DMS153 (cell line): ENCODE measurements at places on chromosomes 2 and 18.
A peak's percentile ranks its signal among the peaks of the same experiment; 100 is the strongest.

DNA sequence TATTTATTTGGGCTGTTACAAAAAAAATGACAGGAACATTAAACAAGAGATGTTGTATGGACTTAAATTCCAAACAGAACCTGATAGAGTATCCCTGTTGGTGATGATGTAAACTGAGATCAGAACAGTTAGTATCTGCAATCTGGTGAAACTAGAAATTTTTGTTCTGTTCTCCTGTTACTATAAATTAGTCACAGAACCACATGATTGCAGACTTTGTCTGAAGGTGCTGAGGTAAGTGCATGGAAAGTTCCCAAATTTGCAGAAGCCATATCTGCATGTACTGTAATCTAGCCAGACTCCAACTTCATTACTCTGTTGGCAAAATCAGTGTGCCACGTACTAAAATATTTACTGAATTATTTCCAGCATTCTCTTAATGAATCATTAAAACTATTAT lies 516.3 kb upstream of the FSIP2 start:
- no peak for DNase-seq

DNA sequence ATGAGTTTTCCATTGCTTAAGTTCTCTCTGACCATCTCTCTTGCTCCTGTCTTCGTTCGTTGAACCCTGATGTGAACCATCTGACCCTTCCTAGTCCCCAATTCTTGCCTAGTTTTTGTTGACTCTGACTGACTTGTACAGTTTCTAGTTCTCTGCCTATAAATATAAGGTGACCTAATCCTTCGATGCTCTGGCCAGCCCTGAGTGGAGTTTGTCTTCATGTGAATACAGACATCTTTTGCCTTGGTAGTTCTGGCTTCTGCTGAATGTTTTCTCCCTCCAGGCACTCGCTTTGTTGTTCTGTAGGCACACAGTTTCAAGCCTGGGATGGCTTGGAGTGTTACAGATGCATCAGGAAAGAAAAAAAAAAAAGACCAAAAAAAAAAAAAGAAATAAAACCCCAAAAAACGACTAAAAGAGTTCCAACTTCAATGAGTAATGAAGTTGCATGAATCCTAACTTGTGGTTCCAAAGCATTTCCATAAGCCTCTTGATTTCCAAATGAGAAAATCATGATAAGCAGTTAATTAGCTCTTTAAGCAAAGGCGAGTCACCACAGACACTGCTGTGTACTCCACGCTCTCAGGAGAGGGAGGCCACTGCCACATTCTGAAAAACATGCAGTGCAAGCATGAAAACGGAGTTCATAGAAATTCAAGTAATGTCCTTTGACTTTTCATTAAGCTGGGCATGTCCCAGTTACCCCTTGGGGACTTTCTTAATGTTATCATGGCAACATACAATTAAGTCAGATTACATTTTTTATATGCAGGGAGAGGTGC lies 165.2 kb downstream of the TDRD15 start:
- DNase-seq = no peak

DNA sequence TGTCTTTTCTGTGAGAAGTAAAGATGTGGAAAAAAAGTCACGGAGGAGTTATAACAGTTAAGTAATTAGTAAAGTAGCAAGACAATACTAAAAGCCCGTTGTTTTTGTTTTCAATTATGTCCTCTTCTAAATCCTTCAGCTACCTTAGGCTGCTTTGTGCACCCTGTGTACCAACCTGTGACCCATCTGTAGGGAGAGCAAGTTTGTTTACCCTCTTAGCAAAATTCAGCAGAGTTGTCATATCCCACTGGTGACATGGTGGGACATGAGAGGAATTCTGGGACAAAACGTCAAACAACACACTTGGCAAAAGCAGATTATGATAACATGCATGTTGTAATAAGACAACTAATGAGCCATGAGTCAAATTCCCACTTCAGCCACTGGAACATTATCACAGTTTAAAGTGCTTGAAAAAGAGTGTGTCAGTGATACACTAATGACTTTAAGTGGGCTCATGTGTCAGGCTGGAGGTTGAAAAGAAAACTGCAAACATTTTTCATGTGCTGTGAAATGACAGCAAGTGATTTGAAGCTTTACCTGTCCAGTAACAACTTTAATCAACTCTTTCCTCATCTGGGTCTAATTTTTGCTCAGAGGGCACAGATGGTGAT lies 392.8 kb upstream of the ACVR2A start:
- no peak for DNase-seq

DNA sequence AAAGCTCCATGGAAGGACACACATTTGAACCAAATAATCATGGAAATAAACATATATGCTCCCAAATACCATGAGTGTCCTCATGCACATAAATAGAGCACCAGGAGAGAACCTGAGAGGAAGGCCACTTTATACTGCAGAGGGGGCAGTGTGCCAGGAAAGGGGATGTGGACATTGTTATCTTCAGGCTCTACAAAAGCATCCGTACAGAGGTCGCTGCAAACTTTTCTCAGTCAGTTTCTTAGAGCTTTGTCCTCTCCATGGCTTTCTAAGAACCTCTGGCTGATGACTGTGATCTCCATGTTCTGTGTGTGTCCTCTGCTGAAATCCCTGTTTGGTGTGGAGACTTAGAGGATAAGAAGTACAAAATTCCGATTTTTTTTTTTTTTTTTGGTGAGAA lies 515.7 kb downstream of the CNTNAP5 start:
- DNase-seq = no peak

- no peak for DNase-seq
Observed at GRCh38 chr2:168633895-168634294, 168.5 kb upstream of the NOSTRIN start.

- no peak for DNase-seq
Observed at GRCh38 chr18:23735021-23735464, 45.8 kb downstream of the LAMA3 start.

DNA sequence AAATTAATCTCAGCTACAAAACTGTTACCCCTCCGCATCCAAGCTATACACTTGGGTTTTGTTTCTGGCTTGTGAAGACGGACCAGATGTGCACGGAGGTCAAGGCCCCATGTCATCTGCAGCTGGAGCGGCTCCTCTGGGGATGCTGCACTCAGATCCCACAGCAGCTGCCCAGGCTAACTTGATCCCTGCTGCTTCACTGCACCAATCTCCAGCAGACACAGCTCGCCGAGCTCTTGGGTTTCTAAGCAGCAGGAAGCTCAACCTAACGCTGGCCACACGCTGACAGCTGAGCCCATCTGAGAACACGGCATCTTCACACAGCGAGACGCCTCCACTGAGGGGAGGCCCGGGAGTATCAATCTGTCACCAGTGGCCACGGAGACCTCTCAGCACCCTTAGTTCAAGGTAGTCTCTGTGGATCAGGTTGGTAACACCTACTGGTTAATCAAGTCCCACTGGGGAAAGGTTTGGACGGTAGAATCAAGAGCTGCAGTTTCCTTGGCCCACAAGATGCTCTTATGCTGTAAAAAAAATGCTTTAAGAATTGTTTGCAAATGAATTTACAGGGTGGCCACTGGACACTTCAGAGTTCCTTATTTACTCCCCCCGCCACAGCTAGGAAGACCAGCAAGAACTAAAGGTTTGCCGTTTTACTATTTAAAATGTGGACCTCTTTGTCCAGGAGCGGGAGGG lies 67.5 kb downstream of the EMILIN2 start:
- no peak for DNase-seq

DNA sequence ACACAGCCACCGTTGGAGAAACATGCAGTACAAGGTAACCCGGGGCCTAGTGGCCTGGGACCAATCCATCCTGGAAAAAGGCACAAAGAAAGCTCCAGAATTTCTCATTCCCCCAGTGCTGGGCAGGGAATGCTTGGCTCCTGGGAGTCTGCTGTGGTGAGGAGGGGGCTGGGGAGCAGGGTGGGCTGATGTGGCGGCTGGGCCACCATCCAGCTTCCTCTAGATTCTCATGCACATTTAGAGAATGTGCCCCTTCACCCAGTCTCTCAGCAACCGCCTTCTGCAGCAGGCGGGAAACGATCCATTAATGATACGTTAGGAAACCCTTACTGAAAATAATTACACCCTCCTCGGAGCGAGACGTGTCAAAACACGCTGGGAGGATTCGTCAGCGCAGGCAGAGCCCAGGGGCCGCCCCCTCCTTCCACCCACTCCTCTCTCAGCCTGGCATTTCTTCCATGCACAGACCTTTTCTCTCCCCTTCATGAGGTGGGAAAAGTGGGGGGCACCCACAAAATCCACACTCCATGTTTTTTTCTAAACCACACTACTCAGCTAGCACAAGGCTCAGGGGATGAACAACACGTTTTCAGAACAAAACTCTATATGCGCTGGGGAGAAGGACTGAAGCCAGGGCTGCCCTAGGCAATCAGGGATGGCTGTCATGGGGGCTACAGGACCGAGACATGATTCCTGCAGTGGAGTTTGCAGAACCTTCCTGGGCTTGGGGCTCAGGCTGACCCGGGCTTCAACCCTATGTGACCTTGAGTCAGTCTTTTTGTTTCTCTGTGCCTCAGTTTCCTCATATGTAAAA lies 56.1 kb upstream of the SMAD7 start:
- peak; percentile 34 for DNase-seq

DNA sequence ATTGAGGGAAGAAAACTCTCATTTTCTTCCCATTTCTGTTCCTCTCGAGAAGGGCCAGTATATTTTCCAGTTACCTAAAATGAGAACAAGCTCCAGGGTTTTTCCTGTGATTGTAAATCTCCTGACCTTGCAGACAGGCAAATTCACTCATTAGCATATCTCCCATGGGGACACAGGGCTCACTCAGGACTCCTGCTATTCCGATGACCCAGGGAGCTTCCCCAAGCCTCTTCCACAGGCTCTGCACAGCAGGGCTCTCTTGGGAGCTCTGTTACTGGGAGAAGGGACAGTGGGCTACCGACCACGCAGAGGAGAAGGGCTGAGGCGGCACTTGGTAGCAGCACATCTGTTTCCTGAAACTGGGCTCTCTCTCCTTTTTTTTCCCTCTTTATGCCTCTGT lies 135.2 kb upstream of the CAPN13 start:
- no peak for DNase-seq

DNA sequence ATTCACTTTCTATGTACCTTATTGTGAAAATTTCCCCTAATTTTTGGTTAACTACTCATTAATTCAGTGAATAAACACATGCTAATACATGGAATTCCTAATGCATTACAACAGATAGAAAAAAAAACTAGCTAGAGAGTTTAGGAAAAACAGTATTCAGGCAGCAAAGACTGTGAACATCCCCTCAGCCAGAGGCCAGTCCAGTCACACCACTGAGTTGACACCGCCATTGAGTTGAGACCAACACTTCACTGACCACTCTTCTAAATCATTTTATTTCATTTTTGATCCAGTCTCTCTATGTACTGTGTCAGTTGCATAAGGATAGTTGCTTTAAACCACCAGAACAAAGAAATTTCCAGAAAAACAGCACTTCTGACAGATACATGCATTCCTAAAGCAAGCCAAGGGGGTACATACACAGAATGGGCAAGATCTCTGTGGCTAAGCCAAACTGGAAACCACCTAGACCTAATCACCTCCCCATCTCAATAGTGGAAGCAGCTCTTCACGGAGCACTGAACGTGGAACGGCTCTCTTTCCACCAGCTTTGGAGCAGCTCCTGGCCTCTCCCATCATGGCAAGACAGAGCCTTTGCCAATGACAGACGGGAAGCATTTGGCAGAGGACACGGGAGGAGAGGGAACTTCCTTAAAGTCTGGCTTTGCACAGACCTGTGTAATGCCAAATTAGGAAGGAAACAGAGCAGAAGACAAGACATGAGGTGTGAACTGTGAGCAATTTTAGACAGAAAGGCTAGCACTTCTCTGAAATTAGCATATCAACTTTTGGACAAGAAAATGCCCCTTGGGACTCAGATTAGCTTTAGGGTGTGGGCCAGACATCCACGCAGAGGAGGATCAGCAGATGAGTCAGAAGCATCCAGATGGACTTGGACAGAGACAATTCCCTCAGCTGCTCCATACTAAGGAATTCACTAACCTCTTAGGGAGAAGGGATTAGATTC lies 36.4 kb downstream of the CACNB4 start:
- DNase-seq = no peak
